ENCODE measurements at places on chromosomes 7 and 10.

DNA sequence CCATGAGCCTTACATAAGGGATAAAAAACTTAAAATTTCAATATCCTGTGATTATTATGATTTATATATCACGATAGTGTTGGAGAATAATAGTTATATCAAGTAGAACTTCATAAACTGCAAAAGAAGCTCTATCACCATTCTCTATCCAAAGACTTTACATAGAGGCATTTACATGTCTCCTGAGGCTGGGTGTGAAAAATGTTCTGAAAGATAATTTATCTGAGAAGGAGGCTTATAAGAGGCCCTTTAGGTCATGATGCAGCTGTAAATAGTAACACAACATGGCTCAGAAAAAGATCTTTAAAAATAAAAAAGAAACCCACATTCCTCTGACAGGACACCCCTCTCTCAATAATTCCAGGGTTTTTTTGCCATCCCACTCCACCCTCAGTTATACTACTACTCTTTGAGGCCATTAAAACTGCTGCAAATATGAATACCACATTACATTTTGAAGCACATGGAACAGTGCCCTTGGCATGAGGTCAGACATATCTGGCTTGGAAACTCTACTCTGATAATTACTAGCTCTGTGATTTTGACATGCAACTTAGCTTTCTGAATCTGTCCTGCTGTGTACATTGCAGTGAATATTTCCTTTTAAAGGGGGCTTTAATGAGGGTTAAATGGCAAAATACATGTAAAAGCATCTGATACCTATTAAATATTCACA, 55.5 kb downstream of the SLC16A12 start:
- no peak for DNase-seq

DNA sequence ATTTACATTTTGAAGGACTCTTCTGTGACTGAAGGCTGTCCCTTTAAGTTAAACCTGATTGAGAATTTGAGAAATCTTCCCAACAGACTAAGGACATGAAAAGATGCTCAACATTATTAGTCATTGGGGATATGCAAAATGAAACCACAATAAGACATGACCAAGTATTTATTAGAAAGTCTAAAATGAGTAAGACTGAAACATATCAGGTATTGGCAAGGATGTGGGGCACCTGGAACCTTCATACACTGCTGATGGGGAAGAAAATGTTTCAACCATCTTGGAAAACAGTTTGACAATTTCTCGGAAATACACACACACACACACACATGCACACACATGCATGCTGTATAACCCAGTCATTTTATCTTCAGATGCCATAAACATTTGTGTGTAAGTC, 132.1 kb upstream of the CDK6 start:
- no peak for DNase-seq

- DNase-seq: no peak
These were observed 1016.4 kb upstream of the KCND2 start for GRCh38 chr7:119256446-119257131.

DNA sequence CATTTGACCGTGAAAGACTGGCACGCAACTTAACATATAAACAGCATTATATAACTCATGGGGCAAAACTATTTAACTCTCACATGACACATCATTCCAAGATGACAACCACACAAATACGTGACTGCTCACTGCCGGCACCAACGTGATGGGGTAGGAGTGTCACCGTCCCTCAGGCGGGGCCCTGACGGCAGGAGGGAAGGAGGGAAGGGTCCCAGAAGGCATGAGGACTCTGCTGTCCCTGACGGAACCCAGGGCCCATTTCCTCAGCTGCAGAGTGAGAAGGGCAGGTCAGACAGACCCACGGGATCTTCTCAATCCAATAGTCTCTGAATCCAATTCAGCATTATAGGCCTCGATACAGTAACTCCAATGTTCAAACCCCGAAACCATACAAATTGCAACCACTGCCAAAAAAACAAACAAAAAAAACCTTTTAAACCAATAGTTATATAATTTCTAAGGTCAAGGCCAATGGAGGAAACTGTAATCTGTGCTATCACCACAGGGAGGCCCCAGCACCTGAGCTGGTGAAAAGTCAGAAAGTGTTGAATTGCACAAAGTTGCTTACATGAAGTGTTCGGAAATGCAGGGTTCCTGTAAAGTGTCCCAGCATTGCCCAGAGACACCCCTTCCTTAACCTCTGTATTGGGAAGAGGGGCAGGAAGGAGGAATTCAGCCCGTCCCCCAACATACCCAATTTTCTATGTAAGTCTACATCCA, 137.4 kb downstream of the TNS3 start:
- DNase-seq: no peak

GRCh38 chr10:69865450-69865849, 63.7 kb downstream of the COL13A1 start:
- no peak for DNase-seq

GRCh38 chr10:130221456-130222375, 85.5 kb downstream of the GLRX3 start:
- DNase-seq: no peak

- DNase-seq: no peak
These were observed 75.0 kb downstream of the POM121L12 start for GRCh38 chr7:53110425-53110824.

- no peak for DNase-seq
These were observed 3.1 kb downstream of the PAX2 start for GRCh38 chr10:100748231-100749058.

GRCh38 chr7:117250801-117251200, 72.1 kb downstream of the WNT2 start:
- no peak for DNase-seq

DNA sequence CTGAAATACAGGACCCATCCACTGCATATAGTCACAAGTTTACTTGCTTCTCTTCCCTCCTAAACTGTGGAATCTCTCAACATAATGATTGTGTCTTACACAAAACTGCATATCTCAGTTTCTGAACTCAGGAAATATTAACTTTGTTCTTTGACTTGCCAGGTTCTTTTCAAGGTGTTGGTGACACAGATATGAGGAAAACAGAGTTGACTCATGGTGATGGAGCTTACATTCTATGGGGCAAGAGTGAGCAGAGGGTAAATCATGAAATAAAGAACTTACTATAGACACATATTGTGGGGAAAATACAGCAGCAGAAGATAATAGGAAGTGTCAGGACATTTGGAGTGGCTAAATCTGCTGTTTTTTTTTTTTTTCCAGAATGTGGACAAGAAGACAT, 72.5 kb upstream of the IGFBP3 start:
- no peak for DNase-seq

- DNase-seq: no peak
These were observed 21.4 kb upstream of the RAPGEF5 start for GRCh38 chr7:22378199-22378980.

DNA sequence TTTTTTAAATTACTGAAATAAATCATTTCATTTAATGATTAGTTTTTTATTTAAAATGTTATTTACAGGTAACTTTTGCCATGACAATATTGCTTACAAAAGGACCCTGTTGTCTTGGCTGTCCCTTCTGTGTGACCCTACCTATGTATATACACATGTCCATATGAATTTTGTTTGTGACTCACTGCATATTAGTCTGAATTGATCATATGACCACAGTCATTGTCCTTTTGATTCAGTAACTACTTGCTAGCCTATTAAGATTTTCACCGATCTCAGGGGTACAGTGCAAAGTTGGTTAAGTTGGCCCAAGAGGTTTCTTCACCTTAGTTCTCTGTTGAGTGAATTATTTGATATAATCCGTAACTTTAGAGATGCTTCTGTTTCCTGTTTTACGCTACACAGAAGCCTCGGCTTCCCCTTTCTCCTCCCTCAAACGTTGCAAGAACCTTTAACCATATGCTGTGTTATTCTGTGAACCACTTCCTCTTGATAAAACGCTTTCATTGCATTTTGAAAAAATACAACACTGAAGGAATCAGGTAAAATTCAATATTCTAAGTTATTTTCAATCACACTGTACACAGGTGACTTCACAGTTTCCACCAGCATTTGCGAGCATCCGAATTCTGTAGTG, 43.9 kb downstream of the APBB1IP start:
- DNase-seq: no peak

- no peak for DNase-seq
These were observed at the start of gene AQP1 for GRCh38 chr7:30911561-30911969. Gene AQP1 (plus strand): TSS chr7:30911853. CDS start chr7:30911910, 57 bp downstream.

- DNase-seq: no peak
These were observed 64.1 kb downstream of the TMEM168 start for GRCh38 chr7:112726076-112726475.

GRCh38 chr7:151851145-151851751, 25.7 kb downstream of the PRKAG2 start:
- DNase-seq: no peak

DNA sequence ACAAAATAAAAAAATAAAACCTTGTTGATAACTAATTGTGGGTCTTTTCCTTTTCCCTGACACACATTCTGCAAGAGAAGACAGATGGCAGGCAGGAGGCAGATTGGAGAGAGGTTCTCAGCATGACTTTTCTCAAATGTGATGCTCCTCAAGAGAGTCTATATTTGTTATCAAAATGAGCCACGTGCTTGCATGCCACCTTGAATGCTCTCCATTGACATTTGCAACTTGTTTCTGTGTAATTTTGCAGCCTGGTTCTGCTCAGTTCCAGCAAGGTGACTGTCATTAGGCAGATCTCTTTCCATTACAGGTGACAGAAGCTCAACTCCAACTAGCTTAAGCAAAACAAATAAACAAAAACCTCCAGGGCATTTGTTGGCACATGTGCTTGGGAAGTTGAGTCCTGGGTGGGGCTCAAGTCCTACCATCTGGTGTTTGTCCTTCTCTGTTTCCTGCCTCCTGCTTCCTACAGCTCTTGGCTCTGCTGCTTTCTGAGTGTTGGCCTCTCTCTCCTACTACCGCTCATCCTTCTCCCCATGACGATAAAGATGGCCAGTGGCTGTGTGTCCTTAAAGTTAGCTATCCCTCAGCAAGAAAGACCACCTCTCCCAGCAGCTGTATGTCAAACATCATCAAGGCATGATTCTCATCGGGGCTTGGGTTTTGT, 56.7 kb downstream of the GRK5 start:
- no peak for DNase-seq

DNA sequence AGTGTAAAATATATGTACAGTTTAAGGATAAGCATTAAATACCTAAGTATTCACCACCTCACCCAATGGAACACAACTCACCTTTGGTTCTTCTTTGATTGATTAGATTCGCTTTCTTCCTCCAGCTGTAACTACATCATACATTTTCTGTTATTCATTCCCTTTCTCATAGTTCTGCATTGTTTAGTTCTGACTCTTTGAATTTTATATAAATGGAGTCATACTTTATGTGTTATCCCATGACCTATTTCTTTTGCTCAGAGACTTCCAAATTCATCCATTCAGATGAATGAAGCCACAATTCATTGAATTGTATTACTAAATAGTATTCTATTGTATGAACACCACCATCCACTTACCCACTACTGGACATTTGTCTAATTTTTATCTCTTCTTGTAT, 12.3 kb downstream of the THNSL1 start:
- no peak for DNase-seq

- no peak for DNase-seq
These were observed 25.7 kb downstream of the ZNF248 start for GRCh38 chr10:37831495-37832333.

- no peak for DNase-seq
These were observed 46.2 kb upstream of the GDF10 start for GRCh38 chr10:47253651-47254375.

DNA sequence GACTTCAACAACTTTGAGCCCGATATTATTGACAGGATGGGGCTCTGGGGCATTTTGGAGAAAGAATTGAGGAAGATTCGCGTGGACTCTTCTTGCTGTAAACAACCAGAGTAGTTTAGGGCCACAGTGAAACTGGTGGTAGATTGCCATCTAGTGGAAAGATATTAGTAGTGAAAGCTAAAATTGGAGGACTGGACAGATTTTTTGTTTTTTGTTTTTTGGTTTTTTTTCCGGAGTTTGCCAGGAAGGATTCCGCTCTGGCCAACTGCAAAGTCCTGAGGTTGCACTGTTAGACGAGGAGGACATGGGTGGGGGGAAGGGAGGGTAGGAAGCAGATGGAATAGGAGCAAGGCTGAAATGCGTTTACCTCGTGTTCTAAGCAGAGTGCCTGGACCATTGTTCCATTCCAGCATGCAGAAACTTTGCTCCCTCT, 11.7 kb downstream of the NOBOX start:
- DNase-seq: no peak

DNA sequence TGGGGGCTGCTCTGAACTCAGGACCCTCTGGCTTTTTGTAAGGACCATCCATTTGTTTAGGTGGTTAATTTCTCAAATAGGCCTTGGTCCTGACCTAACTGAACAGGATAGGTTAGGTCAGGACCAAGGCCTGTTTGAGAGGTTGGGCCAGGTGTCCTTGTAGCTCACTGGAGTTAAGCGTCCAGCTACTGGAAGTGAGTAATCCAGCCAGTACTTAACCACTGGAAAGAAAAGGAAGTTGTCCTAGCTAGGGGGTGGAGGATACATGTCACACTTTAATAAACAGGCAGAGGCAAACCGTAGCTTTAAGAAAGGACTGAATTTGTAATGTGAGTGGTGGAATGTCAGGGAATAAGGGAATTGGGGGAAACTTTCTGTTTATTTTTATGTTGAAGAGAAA, 96.0 kb downstream of the GPR85 start:
- DNase-seq: no peak

DNA sequence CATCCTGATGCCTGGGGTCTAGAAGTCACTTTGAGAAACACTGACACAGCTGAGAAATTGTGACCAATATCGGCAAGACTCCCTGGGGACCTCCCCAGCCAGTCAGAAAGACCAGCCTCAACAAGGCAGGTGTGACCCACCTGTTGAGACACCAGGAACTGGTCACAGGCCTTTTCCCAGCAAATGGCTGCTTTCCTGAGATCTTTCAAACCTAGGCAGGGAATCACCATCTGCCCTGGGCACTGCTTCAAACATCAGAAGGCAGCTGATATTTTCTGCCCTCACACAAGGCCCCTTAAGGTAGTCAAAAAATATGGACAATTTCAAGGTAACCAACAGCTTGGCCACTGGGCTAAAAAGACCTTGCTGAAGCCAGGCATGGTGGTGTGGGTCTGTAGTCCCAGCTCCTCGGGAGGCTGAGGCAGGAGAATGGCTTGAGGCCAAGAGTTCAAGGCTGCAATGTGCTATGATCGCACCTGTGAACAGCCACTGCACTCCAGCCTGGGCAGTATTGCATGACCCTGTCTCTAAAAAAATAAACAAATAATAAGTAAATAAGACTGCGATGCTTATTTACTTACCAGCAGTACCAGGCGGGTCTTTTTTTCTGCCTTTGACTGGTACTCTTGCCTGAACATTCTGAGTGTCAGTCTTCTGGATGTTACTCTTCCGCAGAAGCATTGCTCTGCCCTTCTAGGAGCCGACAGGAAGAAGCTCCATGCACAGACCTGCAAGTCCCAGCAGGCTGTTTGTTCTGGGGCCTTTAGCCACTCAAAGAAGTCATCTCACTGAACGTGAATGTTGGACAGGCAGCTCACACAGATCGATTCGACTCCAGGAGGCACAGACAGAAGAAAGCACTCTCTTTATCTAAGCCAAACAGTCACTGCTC, 59.7 kb downstream of the SORBS1 start:
- no peak for DNase-seq

- no peak for DNase-seq
These were observed 152.7 kb downstream of the SH2D4B start for GRCh38 chr10:80690434-80690833.
